ENCODE measurements at places on chromosomes 7 and 10. TPM values are rescaled to one million over a fixed set of nuclear protein-coding genes. Genes with fewer than 3 reads are reported as not detected.

SAMD9 gene
- 3.0 TPM for total RNA-seq

COBL gene
- 8.8 TPM for total RNA-seq

SH3PXD2A gene
- total RNA-seq: 2.9 TPM

TMEM60 gene
- 6.9 TPM for total RNA-seq

HUS1 gene
- total RNA-seq: 23.2 TPM

RPEL1 gene
- not detected for total RNA-seq

MNX1 gene
- 3.7 TPM for total RNA-seq

OSBPL3 gene
- total RNA-seq: 11.6 TPM

FFAR4 gene
- 1.5 TPM for total RNA-seq

GRCh38 chr7:79291498-79291865 lies 162.0 kb downstream of the MAGI2 start:
- no peaks in the 10 kb centered on the region for H3K27me3 ChIP-seq
- H3K4me1 ChIP-seq: peaks cover 38% of the 10 kb centered on the region
- H3K36me3 ChIP-seq: no peaks in the 10 kb centered on the region

DNA sequence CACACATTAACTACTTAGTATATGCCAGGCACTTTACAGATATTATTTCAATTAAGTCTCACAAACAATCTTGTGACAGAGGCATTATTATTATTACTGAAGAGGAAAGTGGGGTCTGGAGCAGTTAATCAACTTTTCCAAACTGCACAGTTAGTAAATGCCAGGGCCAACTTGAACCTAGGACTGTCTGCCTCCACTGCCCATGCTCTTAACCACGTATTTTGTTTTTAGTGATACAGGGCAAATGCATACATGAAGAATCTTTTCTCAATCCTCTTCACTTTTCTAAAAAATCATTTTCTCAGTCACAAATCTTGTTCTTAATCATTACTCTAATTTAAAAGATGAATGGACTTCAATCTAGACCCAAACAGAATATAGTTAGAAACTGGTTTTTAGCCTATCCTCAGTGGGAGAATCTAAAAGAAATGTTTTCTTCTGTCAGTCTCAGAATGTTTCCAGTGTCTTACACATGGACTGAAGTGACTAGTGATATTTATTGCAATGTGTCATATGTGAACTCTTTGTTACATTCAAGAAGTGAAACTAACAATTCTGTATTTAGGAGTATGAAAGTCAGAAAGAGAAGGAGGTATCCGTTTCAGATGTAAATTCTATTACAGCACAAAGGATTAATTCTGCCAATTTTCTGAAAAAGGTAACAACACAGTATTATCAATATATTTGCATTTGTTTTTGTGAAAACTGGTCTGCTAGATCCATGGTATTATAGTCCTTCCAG lies 55.5 kb upstream of the CCNJ start:
- H3K27me3 ChIP-seq: peaks cover 57% of the 10 kb centered on the region
- no peaks in the 10 kb centered on the region for H3K4me1 ChIP-seq
- no peak overlapping the region for H3K27ac ChIP-seq
- no peak overlapping the region for H3K4me3 ChIP-seq
- no peak for DNase-seq
- H3K36me3 ChIP-seq: no peaks in the 10 kb centered on the region

DNA sequence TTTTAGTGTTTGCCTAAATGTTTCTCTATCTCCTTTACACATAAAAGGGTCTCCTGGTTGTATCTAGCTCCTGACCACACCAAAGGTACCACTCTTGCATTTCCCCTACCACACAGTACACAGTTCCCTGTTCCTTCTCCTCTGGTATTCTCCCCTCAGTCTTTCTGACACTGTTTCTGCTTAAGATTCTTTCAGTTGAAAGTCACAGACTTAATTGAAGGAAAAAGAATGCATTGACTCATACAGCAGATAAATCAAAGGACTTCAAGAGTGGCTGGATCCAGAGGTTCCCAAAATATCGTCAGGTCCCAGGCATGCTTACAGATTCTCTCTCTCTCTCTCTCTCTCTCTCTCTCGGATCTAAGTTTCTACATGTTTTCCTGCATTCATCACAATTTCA lies 185.6 kb upstream of the LRGUK start:
- H3K27me3 ChIP-seq: no peaks in the 10 kb centered on the region
- no peak overlapping the region for H3K4me3 ChIP-seq
- H3K4me1 ChIP-seq: no peaks in the 10 kb centered on the region
- no peak overlapping the region for H3K27ac ChIP-seq

- no peak overlapping the region for H3K4me3 ChIP-seq
- H3K36me3 ChIP-seq: no peaks in the 10 kb centered on the region
- no peaks in the 10 kb centered on the region for H3K27me3 ChIP-seq
Measured at GRCh38 chr7:141674702-141675101, 27.3 kb downstream of the DENND11 start.

GRCh38 chr7:139648941-139649425 lies 125.5 kb downstream of the CLEC2L start:
- no peak for DNase-seq
- H3K4me1 ChIP-seq: peaks cover 33% of the 10 kb centered on the region
- peak overlapping the region; percentile 51 for H3K27ac ChIP-seq
- H3K36me3 ChIP-seq: peaks cover 17% of the 10 kb centered on the region

DNA sequence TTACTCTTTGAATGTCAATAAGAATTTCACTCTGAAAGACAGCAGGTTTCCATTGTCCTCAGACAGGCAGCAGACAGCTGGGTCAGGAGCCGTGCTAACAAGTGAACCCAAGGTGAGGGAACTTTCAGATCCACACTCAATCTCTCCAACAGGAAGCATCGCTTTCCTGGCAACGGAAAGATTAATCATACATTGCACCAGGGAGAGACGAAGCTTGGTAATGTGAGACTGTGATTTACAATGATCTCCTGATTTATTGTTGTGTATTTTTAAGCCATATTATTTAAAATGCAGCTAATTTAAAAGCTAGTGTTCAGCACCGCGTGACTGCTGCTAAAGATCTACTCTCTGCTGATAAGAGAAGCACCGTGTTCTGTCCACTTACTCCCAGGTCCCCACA lies 17.5 kb upstream of the NOM1 start:
- H3K27ac ChIP-seq: no peak overlapping the region
- H3K36me3 ChIP-seq: no peaks in the 10 kb centered on the region
- peaks cover 11% of the 10 kb centered on the region for H3K4me1 ChIP-seq
- DNase-seq: peak; percentile 62
- no peak overlapping the region for H3K4me3 ChIP-seq

DNA sequence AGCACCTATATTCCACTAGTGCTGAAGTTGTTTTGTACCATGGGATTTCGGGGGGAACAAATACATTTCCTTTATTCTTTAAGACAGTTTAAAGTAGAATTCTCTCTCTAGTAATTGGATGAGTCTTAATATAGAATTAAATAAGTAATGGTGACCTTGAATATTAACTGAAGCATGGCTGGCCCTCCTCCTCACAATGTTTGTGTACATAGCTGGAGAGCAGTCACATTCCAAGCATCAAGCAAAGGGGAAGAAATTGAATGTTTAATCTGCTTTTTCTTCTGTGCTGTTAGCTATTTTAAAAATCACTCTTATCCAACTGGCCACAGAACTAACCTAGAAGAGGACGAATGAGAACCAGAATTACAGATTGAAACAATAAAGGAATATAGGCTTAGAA lies 906.9 kb downstream of the CCSER2 start:
- H3K36me3 ChIP-seq: no peaks in the 10 kb centered on the region
- no peak for DNase-seq
- no peak overlapping the region for H3K4me3 ChIP-seq
- no peak overlapping the region for H3K27ac ChIP-seq
- no peaks in the 10 kb centered on the region for H3K27me3 ChIP-seq

DNA sequence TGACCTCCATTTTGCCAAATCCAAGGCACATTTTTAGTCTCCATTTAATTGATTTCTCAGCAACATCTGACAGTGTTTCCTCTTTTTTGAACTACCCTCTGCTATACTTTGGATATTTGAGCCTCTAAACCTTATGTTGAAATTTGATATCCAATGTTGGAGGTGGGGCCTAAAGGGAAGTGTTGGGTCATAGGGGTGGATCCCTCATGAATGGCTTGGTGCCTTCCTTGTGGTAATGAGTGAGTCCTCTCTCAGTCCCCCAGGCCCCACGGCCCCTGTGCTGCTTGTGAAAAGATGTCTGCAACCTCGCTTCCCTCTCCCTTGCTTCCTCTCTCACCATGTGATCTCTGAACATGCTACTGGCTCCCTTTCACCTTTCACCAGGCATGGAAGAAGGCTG lies 96.8 kb upstream of the DGKB start:
- H3K4me1 ChIP-seq: no peaks in the 10 kb centered on the region
- H3K27me3 ChIP-seq: no peaks in the 10 kb centered on the region
- no peak for DNase-seq
- no peak overlapping the region for H3K4me3 ChIP-seq

DNA sequence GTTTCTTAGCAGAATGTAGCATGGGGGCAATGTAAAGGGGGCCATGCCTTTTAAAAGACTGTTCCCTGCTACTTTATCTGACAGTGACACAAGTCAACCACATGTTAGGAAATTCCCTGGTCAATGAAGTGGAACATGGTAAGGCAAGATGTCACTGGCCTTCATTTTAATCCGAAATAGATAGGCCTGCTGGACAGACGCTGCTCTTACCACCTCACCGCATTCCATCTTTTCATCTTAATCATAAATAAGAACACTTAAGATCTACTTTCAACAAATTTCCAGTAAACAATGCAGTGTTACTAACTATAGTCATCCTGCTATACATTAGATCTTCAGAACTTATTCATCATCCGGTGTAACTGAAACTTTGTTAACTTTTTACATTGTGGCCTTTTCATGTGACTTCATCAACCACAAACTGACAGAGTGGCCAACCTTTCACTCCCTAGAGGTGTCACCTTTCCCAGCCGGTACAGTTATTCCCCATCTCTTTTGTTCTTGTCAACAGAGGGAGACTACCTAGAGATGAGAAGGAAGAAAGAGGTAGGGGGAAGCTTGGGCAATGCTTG lies 15.6 kb downstream of the ASB4 start:
- peaks cover 26% of the 10 kb centered on the region for H3K4me1 ChIP-seq
- H3K27me3 ChIP-seq: no peaks in the 10 kb centered on the region
- peak overlapping the region; percentile 69 for H3K27ac ChIP-seq
- DNase-seq: peak; percentile 77
- H3K36me3 ChIP-seq: no peaks in the 10 kb centered on the region
- H3K4me3 ChIP-seq: no peak overlapping the region

DNA sequence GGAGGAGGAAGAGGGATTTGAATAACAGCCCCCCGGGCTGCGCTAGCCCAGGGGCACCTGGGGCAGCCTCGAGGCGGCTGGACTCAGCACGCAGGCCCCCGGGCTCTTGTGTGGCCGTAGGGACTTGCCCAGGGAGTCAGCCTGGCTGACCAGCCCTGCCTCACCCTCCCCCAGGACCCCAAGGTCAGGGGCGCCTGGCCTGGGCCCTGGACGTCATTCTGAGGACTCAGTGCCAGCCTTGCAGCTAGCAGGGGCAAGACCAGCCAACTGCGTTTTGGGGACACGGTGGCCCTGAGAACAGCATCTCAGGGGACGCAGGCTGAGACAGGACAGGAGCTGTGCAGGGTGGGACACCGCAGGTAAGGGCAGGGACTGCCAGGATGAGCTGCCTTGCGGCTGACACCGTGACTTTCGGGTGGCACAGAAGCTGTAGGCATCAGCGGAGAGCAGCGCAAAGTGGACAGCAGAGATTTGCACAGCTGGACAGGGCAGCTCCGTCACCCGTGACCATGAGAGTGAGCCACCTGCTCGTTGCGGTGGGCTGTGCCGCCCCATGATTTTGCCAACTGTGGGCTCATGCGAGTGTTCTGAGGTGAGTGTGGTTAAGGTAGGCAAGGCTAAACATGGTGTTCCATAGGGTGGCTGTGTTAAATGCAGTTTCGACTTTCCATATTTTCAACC lies 48.1 kb upstream of the UBE3C start:
- DNase-seq: no peak
- no peak overlapping the region for H3K4me3 ChIP-seq
- no peaks in the 10 kb centered on the region for H3K4me1 ChIP-seq
- peaks cover 17% of the 10 kb centered on the region for H3K27me3 ChIP-seq
- H3K27ac ChIP-seq: no peak overlapping the region
- H3K36me3 ChIP-seq: no peaks in the 10 kb centered on the region

DNA sequence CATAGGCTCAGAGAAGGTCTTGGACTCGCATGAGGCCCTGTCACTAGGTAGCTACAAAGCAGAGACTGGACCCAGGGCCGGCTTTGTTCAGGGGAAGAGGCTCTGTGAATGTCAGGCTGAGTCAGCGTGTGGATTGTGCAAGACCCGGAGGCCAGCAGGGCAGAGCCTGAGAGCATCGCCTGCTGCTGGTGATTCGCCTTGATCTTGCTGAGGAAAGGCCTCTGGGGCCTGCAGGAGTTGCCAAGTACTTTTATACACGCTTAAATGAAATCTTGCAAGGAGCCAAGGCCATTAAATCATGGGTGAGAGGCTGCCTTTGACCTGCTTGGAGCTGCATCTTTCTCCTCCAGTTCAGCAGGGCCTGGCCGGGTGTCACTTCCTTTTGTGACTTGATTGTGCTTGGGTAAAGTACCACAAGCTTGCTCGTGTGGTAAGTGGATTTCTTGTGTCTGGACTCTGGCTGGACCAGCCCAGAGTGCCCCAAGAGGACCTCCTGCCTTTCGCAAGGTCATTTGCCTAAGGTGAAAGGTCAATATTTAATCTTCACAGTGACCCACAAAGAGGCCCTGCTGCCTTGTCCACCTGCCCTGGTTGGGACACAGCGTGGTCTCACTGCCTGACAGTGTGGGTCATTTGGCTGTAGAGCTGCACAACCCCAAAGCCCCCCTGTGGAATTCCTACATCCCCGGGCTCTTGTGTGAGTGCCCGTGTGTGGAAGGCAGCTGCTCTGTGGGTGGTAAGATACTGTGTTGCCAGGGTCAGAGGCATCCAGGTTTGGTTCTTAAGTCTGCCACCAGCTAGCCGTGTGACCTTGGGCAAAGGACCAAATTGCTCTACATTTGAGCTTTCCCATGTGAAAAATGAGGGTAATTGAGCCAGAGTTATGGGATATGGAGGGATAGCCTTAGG lies 38.6 kb upstream of the SH2D4B start:
- H3K36me3 ChIP-seq: no peaks in the 10 kb centered on the region
- H3K27ac ChIP-seq: no peak overlapping the region
- H3K27me3 ChIP-seq: no peaks in the 10 kb centered on the region
- no peak for DNase-seq

- H3K27ac ChIP-seq: no peak overlapping the region
- H3K36me3 ChIP-seq: 0 out of 2 replicates have a peak, but pooled peaks cover 3% of the 10 kb centered on the region
- no peak overlapping the region for H3K4me3 ChIP-seq
- no peak for DNase-seq
- no peaks in the 10 kb centered on the region for H3K4me1 ChIP-seq
Measured at GRCh38 chr7:158603773-158604755, 16.4 kb upstream of the PTPRN2 start.

DNA sequence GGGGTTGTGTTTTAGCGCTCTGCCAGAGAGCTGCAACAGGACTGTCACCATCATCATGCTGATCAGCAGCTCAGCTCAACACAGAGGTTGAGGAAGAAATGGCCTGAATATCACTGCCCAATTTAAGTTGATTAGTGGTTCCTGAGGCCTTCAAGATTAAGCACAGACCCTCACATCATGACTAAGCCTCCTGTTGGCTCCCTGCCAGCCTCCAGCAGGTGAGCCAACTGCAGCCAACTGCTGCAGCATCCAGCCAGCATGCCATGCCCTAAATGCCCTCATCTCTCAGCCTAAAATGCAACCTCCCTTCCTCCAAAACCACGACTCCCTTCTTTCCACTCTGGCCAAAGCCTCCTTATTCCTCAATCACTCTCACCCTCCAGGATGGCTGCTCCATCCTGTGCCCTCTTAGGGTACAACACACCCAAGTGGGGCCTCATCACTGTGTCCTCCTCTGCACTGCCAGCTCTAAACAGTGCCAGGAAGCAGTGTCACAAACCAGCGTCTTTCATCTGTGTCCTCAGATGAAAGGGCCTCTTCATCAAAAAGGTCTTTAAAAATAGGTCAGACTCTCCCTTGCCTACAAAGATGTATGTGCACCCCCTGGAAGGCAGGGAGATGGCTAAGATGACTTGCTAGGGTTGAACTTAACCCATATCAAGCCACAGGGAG lies 259.3 kb downstream of the ZEB1 start:
- DNase-seq: no peak
- no peaks in the 10 kb centered on the region for H3K27me3 ChIP-seq
- no peaks in the 10 kb centered on the region for H3K36me3 ChIP-seq
- no peak overlapping the region for H3K4me3 ChIP-seq
- no peak overlapping the region for H3K27ac ChIP-seq
